ENCODE measurements at places on chromosomes 5 and 9. TPM values are rescaled to one million over a fixed set of nuclear protein-coding genes. Genes with fewer than 3 reads are reported as not detected.

The GLDC gene
- total RNA-seq = 1.5 TPM

The DAB2IP gene
- 59.9 TPM for total RNA-seq

The EIF4E1B gene
- total RNA-seq = not detected

The SAXO1 gene
- not detected for total RNA-seq

- no peaks in the 10 kb centered on the region for H3K27me3 ChIP-seq
- H3K36me3 ChIP-seq = no peaks in the 10 kb centered on the region
- DNase-seq = no peak
- no peaks in the 10 kb centered on the region for H3K4me1 ChIP-seq
- no peak overlapping the region for H3K4me3 ChIP-seq
- H3K27ac ChIP-seq = no peak overlapping the region
These were observed 14.9 kb upstream of the MAPK9 start for GRCh38 chr5:180306796-180307195.

GRCh38 chr9:30348904-30349303, 2035.5 kb upstream of the ACO1 start:
- no peak overlapping the region for H3K27ac ChIP-seq
- no peak for DNase-seq
- H3K4me1 ChIP-seq = no peaks in the 10 kb centered on the region
- H3K4me3 ChIP-seq = no peak overlapping the region
- no peaks in the 10 kb centered on the region for H3K27me3 ChIP-seq

- no peak for DNase-seq
- no peaks in the 10 kb centered on the region for H3K36me3 ChIP-seq
- no peak overlapping the region for H3K27ac ChIP-seq
- H3K4me3 ChIP-seq = no peak overlapping the region
- peaks cover 54% of the 10 kb centered on the region for H3K27me3 ChIP-seq
These were observed 38.6 kb downstream of the GTF3C4 start for GRCh38 chr9:132708769-132709430.

GRCh38 chr5:177132136-177133095, 1.2 kb upstream of the NSD1 start:
- no peaks in the 10 kb centered on the region for H3K27me3 ChIP-seq
- no peak overlapping the region for H3K4me3 ChIP-seq

- no peak overlapping the region for H3K27ac ChIP-seq
- no peaks in the 10 kb centered on the region for H3K36me3 ChIP-seq
- H3K27me3 ChIP-seq = no peaks in the 10 kb centered on the region
- no peak for DNase-seq
These were observed 11.8 kb upstream of the JAK2 start for GRCh38 chr9:4973246-4973645.

- no peaks in the 10 kb centered on the region for H3K4me1 ChIP-seq
- H3K27me3 ChIP-seq = no peaks in the 10 kb centered on the region
- no peak overlapping the region for H3K4me3 ChIP-seq
- no peak overlapping the region for H3K27ac ChIP-seq
These were observed 32.7 kb downstream of the FBXO38 start for GRCh38 chr5:148416416-148416815.

DNA sequence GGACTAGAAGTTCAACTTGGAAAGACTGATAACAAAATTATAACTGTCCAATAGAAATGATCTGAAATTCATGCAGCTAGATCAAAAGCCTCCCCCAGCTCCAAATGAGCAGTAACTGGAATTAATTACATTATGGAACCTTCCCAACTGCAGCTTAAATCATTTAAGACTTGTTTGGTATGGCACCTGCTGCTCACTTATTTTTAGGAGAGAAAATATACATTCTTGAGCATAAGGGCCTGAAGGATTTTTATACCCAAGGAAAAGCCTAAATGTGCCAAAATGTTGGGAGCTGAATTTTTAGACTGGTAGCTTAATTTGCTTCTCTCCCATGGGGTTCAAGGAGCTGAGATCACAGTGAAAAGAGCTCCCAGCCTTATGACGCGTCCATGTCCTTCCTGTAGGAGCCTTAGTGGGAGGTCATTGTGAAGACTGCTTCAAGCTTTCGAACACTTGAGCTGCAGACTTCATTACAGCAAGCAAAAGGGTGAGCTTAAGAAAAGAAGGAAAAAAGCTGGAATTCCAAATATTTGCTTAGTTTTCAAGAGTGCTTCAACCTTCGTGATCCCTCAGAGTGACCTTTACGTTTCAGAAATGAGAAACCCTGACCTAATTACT, 276.0 kb downstream of the DMAC1 start:
- H3K27me3 ChIP-seq = peaks cover 4% of the 10 kb centered on the region
- no peaks in the 10 kb centered on the region for H3K36me3 ChIP-seq
- H3K4me1 ChIP-seq = no peaks in the 10 kb centered on the region
- H3K4me3 ChIP-seq = no peak overlapping the region
- DNase-seq = no peak

DNA sequence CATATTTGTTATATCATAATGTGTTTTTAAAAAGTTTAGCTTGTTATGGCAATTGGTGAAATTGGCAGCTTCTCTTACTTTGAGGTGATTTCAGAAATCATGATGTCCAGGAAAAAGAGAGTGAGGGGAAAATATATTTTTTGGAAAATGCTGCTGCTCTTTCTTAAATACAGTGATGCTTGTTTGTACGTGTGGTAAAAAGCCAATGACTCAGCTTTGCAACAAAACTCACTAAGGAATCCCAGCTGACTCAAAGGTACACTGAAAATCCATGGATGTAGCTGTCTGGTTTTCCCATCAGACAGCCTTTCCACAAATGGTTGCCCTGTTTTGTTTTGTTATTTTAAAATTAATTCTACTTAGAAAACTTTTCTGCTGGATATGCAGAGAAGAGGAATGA, 306.4 kb upstream of the PAPPA start:
- H3K4me3 ChIP-seq = no peak overlapping the region
- H3K27ac ChIP-seq = no peak overlapping the region
- H3K27me3 ChIP-seq = no peaks in the 10 kb centered on the region

DNA sequence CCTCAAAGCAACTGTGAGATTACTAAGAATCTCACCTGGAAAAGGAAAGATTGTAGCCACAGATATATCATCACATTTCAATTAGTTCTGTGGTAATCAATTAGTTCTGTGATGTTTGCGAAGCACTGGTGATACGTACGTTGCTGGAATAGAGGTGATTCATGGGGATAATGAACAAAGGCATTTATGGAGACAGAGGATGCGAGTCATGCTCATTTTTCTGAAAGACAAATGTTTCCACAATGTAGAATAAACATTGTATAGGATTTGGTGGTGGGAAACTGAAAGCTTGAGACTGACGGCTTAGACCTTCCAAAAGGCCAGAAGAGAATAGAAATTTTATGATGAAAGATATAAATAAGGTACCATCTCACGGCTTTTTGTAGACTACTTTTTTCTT, 507.3 kb upstream of the TYRP1 start:
- no peak for DNase-seq
- H3K4me3 ChIP-seq = no peak overlapping the region
- no peaks in the 10 kb centered on the region for H3K4me1 ChIP-seq
- H3K27me3 ChIP-seq = no peaks in the 10 kb centered on the region

- no peaks in the 10 kb centered on the region for H3K27me3 ChIP-seq
- H3K4me1 ChIP-seq = no peaks in the 10 kb centered on the region
- H3K27ac ChIP-seq = no peak overlapping the region
These were observed 96.7 kb upstream of the RETREG1 start for GRCh38 chr5:16713386-16713928.

GRCh38 chr9:77857513-77858259, 173.9 kb downstream of the GNAQ start:
- no peaks in the 10 kb centered on the region for H3K27me3 ChIP-seq
- DNase-seq = no peak
- H3K27ac ChIP-seq = no peak overlapping the region
- H3K4me3 ChIP-seq = no peak overlapping the region
- H3K36me3 ChIP-seq = no peaks in the 10 kb centered on the region
- H3K4me1 ChIP-seq = peaks cover 10% of the 10 kb centered on the region

DNA sequence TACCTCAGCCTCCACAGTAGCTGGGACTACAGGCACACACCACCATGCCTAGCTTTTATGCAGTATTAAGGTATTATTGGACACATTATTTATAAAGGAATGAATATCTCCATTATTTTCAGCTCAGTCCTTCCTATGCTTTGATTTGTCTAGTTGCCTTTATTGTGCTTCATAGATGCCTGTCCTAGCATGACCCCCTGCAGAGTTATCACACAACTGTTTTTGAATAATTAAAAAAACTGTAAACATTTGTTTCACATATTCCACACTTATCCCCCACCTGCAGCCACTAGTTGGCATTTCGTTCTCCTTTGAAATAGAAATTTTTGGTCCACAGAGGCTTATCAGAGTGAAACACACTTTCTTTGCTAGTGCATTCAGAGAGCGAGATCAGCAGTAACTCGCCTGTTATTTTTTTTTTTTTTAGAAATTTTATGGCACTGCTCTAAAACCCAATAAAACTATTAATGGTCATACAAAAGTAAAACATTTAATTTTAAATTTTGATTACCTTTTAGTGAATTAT, 151.8 kb upstream of the RASA1 start:
- H3K27me3 ChIP-seq = no peaks in the 10 kb centered on the region
- DNase-seq = no peak
- no peak overlapping the region for H3K27ac ChIP-seq
- no peaks in the 10 kb centered on the region for H3K36me3 ChIP-seq
- H3K4me1 ChIP-seq = peaks cover 37% of the 10 kb centered on the region

DNA sequence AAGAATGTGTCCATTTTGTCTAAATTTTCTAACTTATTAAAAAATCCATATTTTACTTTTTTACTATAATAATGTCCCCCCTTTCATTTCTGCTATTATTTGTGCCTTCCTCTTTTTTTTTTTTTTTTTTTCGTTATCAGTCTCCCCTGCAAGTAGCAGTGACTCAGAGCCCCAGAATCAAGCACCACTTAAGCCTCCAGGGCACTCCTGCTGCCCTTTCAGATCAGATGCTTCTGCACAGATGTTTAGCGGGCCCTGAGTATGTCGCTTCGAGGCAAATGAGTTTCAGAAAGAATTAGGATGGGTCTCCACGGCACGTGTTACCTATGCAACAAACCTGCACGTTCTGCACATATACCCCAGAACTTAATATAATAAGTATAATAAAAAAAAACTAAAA, 11.7 kb downstream of the MED7 start:
- H3K4me3 ChIP-seq = no peak overlapping the region
- H3K36me3 ChIP-seq = no peaks in the 10 kb centered on the region
- H3K27ac ChIP-seq = no peak overlapping the region
- no peaks in the 10 kb centered on the region for H3K4me1 ChIP-seq

GRCh38 chr5:179840321-179840720, 18.3 kb downstream of the MRNIP start:
- peak overlapping the region; percentile 16 for H3K27ac ChIP-seq
- no peak overlapping the region for H3K4me3 ChIP-seq
- H3K36me3 ChIP-seq = peaks cover 8% of the 10 kb centered on the region
- no peaks in the 10 kb centered on the region for H3K4me1 ChIP-seq

DNA sequence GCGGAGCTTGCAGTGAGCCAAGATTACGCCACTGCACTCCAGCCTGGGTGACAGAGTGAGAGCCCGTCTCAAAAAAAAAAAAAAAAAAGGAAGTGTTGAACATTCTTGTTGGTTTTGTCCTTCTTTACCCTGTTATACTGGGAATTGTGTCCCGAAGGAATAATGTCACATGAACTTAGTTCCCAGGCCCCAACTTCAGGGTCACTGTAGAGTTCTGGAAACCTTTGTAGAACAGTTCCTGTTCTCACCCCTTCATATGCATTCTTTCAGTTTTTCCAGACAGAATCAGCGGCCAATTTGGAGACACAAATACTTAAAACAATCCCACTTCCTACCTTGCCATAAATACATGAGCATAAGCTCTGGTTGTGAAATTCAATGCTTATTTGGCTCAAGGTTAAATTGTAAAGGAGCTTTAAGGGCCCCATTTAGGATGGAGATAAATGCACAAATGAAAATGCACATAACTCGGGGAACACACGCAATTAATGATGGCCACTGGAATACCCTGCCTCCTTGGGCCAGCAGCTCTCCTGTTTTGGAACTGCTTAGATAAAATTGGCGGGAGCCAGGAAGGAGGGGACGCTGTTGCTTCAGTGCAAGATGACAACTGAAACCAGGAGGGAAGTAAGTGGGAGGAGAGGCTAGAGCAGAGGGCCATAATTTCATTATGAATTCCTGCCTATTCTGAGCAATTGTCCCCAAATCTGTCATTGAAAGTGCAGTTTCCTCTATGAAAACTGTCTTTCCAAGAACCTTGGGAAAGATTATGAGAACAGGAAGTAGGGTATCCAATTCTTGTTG, 153.7 kb downstream of the FGF1 start:
- H3K27me3 ChIP-seq = no peaks in the 10 kb centered on the region
- H3K4me3 ChIP-seq = no peak overlapping the region
- H3K36me3 ChIP-seq = no peaks in the 10 kb centered on the region

Measured in PC-9 (cell line).